ENCODE measurements at places on chromosomes 5 and 9.
A peak's percentile ranks its signal among the peaks of the same experiment; 100 is the strongest.

- peak; percentile 68 for DNase-seq
Observed at GRCh38 chr5:161078793-161079192, 226.8 kb upstream of the ATP10B start.

DNA sequence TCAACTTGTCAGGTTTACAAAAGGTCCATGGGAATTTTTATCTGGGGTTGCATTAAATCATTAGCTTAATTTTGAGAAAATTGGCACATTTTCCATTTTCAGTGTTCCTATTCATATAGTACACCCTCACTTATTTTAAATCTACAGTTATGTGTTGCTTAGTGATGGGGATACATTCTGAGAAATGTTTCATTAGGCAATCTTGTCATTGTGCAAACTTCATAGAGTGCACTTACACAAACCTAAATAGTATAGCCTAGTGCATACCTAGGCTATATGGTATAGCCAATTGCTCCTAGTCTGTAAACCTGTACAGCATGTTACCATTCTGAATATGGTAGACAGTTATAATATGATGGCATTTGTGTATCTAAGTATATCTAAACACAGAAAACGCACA, 19.8 kb upstream of the FAM151B start:
- DNase-seq = no peak

DNA sequence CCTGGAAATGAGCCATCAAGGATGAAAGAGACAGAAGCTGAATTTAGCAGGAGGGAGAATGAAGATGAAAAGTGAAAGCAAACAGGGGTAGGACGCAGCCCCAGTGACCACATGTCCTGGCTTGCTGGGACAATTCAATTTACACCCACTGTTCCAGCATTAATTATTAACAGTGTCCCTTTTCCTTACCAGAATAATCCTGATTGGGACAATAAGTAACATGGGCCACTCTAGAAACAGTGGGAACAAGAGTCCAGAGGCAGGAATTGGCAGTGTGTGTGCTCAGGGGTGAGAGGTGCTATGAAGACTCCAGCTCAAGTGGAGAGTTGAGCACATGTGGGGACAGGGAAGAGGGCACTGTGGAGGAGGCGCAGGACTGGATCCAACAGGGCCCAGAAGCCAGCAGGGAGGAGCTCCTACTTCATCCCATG, 147.1 kb downstream of the C5orf15 start:
- DNase-seq = peak; percentile 82

DNA sequence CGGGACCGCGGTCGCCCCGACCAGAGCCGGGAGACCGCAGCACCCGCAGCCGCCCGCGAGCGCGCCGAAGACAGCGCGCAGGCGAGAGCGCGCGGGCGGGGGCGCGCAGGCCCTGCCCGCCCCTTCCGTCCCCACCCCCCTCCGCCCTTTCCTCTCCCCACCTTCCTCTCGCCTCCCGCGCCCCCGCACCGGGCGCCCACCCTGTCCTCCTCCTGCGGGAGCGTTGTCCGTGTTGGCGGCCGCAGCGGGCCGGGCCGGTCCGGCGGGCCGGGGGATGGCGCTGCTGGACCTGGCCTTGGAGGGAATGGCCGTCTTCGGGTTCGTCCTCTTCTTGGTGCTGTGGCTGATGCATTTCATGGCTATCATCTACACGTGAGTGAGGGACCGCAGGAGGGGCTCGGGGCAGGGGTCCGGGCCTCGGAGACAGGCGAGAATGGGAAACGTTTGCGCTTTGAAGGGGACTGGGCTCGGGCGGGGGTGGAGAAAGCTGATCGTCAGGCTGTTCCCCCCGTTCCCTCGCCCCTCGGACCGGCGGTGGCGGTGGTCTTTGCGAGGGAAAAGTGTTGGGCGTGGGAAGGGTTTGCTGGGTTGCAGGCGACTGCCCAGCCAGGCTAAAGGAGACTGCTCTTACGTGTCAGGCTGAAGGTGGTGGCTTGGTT, 457 bp downstream of the UGCG start:
- no peak for DNase-seq

DNA sequence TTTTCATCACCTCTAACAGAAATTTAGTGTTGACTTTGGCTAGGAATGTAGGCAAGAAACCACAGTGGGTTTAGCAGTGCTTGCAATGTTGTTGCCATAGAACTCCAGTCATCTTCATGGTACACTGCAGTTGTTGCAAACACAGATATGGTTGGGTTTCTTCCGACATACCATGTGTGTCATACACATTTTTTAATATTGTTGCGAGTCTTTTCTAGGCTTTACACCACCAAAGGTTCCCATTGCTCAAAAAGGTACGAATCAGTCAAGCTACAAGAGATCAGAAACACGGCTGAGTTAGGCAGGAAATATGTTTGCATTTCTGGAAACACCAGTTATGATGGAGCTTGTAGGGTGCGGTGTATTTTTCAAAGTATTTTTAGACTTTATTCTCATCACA, 172.4 kb downstream of the SYK start:
- DNase-seq = no peak

DNA sequence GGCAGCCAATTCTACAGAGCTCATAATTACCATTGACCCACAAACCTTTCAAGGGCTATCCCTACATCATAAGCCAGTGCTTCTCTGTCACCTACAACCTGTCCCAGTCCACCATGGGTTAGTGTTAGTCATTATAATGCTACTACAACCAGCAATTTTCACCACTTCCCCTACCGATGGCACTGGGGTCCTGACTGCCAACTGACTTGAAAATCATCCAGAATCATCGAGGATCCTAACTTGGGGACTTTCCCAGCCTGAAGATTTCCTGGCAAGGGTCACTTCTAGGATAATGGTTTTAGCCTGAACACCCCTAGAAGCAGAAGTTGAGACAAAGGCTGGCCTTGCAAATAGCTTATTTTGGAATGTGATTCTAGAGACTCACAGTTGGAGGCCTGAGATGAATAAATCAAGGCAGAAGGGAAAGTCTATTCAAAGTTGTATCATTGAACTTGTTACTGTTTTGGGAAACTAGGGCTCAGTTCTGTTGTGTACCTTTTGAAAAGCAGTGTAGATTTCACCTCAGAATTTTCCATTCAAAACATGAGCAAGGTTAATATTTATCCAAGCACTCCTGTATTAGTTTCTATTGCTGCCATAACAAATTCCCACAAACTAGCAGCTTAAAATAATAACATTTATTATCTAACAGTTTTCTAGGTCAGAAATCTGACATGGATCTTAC, 633.0 kb downstream of the LRRC70 start:
- DNase-seq = peak; percentile 63

- DNase-seq = no peak
Observed at GRCh38 chr9:131524665-131525315, 6.3 kb downstream of the UCK1 start.

- no peak for DNase-seq
Observed at GRCh38 chr5:36659411-36659810, 53.0 kb downstream of the SLC1A3 start.

DNA sequence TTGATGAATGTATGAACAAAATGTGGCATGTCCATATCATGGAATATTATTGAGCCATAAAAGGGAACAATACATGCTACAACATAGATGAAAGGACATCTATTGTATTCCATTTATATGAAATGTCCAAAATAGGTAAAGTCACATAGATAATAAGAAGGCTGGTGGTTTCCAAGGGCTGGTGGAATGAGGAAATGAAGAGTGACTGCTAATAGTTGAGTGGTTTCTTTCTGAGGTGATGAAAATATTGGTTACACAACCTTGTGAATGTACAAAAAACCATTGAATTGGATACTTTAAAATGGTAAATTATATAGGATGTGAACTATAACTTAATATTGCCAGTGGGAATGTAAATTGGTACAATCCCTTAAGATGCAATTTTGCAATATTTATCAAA, 5.2 kb downstream of the ARSB start:
- DNase-seq = peak; percentile 66

DNA sequence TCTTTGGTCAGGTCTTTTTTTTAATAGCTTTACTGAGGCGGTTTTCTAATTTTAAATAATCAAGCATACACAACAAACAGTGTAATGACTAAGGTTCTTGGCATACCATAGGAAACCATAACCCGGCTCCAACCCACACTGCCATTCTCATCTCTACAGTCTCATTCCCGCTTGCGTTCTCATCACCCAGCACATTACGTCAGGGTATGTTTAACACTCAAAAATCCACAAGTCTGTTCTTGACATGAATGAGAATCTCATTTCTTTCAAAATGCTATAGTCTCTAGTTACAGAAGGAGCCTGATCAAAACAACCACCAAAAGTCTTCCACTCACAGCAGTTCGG, 505 bp downstream of the C5orf34 start:
- peak; percentile 72 for DNase-seq

DNA sequence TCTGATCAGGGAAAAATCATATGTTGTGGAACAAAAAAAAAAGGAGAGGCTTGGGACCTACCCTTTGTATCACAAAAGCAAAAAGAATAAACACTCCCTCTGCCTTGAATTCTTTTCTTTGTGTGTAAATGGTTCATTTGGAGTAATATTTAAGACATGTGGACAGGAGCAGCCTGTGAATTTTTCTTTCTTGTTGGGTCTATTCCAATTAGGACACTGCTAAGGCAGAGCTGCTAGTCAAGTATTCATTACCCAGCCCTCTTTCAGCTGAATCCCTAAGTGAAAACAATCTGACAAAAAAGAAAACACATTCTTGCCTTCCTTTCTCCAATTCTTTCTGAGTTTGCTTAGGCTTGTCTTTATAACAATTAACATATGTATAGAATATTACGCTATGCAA, 330.0 kb downstream of the EBF1 start:
- no peak for DNase-seq

- peak; percentile 28 for DNase-seq
Observed at GRCh38 chr5:167816864-167817263, 474.6 kb upstream of the WWC1 start.

DNA sequence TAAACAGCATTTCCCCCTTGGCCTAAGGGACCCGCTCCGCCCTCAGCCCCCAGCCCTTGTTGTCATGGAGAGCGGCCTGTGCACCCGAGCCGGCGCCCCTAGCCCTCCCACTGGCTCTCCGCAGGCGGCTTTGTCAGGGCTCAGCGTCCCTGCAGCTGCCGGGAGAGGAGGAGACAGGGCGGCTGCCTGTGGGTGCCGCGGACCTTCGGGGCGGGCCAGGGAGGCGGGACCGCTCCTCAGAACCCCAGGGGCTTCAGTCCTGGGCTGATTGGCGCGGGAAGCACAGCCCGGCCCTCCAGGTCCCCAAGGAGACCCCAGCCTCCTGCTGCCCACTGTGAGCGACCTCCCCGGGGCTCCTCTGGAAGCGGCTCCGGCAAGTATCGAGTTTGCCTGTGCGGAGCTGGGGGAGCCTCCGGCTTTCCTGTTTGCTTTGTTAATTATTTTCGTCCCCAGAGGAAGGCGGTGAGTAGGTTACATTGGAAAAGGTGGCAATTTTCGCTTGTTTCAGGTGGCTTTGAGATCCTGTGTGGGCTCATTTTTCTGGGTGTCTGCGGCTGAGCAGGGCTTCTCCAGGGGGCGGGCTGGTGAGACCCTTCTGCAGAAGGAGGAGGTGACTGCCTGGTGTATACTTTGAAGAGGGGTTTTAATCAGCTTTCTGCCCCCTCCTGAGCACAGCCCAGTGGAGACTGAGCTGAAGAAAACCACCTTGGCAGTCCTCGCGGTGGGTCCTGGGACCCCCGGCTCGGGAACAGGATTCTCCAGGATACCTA, at the start of gene FGD3:
Gene FGD3 (plus strand): TSS at position 256 of the 770 bp plus-strand sequence. CDS start 28,734 bp downstream, outside the sequence.
- DNase-seq = no peak

GRCh38 chr5:115389034-115389798, 92.8 kb upstream of the CCDC112 start:
- no peak for DNase-seq

DNA sequence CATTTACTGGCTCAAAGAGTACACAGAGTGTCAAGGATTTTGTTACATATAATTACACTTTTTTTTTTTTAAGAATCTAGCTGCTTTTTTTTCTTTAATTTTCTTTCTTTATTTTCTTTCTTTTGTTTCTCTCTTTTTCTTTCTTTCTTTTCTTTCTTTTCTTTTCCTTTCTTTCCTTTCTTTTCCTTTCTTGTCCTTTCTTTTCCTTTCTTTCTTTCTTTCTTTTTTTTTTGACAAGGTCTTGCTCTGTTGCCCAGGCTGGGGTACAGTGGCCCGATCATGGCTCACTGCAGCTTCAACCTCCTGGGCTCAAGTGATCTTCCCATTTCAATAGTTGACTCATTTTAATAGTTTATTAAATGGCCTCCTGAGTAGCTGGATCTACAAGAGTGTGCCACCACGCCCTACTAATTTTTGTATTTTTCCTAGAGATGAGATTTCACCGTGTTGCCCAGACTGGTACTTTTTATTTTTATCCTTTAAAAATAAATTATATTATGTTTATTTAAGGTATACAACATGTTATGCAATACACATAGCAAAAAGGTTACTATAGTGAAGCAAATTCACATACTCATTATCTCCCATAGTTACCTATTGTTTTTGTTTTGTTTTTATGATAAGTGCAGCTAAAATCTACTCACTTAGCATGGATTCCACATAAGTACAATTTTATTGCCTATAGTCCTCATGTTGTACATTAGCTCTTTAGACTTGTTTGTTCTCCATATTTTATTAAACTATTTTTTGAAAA, 381.5 kb upstream of the KLF4 start:
- DNase-seq = peak; percentile 46

DNA sequence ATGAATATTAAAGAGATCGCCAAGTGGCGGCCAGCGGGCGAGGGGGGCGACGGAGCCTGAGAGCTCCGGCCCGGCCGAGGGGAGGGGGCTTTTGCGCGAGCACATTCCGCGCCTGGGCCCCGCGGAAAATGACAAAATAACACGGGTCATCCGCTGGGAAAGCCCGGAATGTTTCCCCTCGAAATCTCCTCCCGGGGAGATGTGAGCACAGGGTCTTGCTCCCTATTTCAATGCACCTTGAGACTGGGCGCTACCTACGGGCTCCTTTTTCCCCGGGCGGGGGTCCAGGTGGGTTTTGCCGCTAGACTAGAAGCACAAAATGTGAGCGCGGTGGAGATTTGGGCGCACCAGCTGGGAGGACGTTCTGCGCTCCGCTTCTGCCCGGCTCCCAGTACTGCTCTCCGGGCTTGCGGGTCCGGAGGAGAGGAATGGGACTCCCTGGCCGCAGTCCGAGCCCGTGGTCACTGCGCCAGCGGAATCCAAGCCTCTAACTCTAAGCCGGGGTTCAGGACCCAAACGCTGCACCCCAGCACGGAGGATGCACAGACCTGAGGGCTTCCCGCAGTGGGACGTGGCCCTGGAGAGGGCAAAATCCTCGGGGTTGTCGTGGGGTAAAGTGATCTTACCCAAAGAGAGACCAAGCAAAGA, 2.8 kb upstream of the PRDM12 start:
- DNase-seq = no peak

- DNase-seq = no peak
Observed at GRCh38 chr9:135078361-135078821, 9.1 kb upstream of the OLFM1 start.
